Activated CD4-positive, CD25-positive, alpha-beta regulatory T cell (primary cell): ENCODE measurements at places on chromosomes 16 and 17.

GRCh38 chr16:22122239-22122638 lies 29.9 kb downstream of the VWA3A start:
- DNase-seq, result no peak

- no peak for DNase-seq
Observed at GRCh38 chr16:74257061-74257460, 39.6 kb upstream of the PSMD7 start.

- DNase-seq, result no peak
Observed at GRCh38 chr17:39192901-39193300, 4.6 kb downstream of the CACNB1 start.

DNA sequence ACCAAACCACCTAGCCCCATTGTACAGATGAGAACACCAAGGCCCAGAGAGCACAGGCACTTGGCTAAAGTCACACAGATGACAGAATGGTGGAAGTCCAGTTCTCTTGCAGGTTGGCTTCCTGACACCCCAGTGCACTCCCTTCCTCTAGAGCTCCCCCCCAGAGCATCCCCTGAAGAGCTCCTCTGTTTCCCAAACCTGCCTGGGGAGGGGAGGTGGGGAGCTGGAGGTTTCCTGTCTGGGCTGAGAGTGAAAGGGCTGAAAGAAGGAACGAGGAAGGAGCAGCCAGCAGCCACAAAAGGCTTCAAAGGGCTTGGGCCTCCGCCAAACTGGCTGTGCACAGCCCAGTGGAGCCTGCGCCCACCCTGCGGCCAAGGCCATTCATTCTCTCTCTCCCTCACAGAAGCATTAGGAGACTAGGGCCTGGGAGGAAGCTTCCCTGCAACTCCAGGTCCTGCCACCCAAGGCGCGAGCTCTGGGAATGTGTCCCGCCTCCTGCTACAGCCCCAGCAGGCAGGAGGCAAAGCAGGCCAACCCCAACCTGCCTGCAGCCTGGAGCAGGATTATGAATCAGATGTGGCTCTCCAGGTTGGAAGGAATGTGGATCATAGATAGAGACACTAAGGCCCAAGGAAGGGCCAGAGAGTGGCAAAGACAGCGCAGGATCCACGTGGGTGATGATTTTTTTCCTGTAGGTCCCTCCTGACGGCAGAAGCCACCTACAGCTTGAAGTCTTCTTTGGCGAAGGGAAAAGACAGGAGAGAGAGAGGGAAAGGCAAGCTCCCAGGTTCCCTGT lies 913 bp downstream of the SLC13A5 start:
- DNase-seq, result no peak

- DNase-seq, result no peak
Observed at GRCh38 chr17:50270435-50271362, 3.6 kb upstream of the TMEM92 start.

DNA sequence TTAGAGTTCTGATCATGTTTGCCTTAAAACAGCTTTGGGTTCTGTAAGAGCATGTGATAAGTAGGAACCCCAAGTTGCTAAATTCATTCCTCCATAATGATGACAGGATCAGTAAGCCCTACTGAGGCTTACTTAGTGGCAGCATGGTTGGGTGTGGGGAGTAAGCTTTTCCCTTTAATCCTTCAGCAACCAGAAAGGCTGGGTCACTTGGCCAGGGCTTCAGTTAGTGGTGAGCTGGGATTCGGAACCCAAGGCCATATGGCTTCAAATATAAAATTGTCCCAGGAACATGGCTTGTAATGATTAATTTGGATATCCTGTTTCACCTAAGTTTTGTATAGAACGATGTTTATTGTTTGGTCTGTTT lies 850 bp downstream of the GINS3 start:
- DNase-seq, result no peak

DNA sequence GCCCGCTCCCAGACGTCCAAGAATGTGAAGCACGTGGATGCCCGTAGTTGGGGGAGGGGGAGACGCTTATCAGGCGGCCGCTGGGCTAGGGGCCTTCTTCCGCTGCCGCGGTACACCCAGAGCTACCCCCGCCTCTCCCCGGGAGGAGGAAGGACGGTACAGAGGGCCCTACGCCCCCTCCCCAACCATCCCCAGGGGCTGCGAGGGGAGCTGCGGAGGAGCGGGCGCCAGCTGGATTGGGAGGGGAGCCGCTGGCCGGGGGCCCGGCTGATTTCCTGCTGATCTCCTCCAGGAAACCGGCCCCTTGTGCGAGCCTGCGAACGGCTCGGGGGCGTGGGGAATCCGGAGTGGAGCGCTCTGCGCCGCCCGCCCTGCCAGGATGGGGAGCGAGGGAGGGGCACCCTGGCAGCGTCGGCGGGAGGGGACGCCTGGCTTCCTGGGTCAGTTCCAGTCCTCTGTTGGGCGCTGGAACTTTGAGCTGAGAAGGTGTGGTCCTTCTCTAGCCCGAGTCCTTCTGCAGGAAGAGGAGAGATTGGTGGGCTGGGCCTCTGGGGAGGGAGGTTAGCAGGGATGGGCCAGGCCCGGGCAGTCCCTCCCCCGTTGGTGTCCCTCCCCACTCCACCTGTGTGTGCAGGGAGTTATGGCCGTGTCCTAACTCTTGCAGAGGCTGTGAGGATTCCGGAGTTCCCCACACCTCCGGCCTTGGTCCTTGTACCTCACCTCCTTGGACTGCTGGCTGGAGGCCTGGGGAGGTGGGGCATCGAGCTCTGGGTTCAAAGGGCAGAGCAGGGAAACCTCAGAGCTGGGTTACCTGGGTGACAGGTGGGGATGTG lies 19.2 kb downstream of the GJD3 start:
- no peak for DNase-seq

- no peak for DNase-seq
Observed at GRCh38 chr17:59878624-59879023, 14.1 kb downstream of the TUBD1 start.

DNA sequence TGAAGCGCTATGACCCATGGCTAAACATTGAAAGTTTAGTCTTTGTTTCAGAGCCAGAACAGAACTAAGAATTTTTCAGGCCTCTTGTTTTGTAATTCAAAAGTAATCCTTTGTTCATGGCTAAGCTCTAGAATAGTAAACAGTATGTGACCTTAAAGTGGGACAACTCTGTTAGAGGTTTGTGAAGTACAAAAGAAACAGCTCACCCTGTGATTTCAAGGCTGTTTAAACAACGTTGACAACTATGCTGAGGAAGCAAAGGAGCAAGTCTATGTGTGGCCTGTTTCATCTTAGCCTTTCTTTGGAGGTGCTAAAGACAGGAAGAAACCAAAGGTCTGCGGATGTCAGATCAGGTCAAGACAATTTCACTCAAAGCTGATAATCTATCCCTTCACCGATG lies 40.4 kb downstream of the MYOCD start:
- no peak for DNase-seq

GRCh38 chr16:56872863-56873391 lies 7.9 kb downstream of the SLC12A3 start:
- DNase-seq, result no peak

DNA sequence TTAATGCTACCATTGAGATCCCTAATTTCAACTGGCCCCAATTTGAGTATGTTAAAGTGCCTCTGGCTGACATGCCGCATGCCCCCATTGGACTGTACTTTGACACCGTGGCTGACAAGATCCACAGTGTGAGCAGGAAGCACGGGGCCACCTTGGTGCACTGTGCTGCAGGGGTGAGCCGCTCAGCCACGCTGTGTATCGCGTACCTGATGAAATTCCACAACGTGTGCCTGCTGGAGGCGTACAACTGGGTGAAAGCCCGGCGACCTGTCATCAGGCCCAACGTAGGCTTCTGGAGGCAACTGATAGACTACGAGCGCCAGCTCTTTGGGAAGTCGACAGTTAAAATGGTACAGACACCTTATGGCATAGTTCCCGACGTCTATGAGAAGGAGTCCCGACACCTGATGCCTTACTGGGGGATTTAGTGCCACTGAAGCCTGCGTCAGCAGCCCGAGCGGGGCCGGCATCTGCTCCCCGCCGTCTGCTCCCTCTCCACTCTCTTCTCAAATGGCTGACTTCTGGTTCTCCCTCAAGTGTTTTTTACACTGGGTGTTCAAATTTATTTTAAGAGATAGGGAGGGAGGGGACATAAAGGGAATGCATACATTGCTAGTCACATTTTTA lies 22.9 kb downstream of the DUSP14 start:
- DNase-seq, result no peak

DNA sequence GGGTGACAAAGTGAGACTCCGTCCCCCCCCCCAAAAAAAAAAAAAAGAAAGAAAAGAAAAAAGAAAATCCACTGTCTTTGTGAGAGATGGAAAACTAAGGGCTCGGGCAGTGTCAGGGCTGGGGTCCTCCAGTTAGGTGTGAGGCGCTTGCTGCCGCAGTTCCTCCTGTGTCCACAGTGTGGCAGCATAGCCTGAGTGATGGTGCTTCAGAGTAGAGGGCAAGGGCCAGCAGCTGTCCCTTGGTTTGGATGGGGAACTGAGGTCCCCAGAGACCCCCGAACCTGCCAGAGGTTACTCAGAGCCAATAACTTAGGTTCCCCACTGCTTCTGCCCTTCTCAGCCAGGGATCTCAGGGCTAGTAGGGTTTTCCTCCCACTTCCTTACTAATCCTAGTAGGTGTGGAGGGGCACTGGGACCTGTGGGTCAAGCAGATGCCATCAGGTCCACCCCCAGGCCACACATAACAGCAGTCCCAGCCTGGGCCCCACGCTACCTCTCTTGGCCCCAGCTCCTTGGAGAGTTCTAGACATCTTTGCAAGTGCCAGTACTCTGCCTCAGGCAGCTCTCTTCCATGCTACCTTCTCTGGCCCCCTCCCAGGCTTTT lies 7.9 kb upstream of the LLGL1 start:
- peak; percentile 56 for DNase-seq

GRCh38 chr16:80104401-80104800 lies 436.4 kb upstream of the DYNLRB2 start:
- no peak for DNase-seq
